ENCODE measurements at places on chromosomes 16 and 17. TPM values are rescaled to one million over a fixed set of nuclear protein-coding genes. Genes with fewer than 3 reads are reported as not detected.

MAPT gene
- 0.69 TPM for total RNA-seq

PARD6A gene
- 6.2 TPM for total RNA-seq

TERB1 gene
- 0.20 TPM for total RNA-seq

CRYBA1 gene
- not detected for total RNA-seq

NPTX1 gene
- total RNA-seq = 0.07 TPM

BIRC5 gene
- 2.7 TPM for total RNA-seq

CHRNE gene
- 3.8 TPM for total RNA-seq

MYH8 gene
- not detected for total RNA-seq

GJC1 gene
- total RNA-seq = not detected

KRT40 gene
- total RNA-seq = not detected

KRT36 gene
- not detected for total RNA-seq

EMP2 gene
- not detected for total RNA-seq

ACSM3 gene
- 0.91 TPM for total RNA-seq

NOG gene
- 4.8 TPM for total RNA-seq

EFCAB5 gene
- 2.1 TPM for total RNA-seq

All from CD4-positive, CD25-positive, alpha-beta regulatory T cell (primary cell).